ENCODE measurements at places on chromosomes 4 and X. TPM values are rescaled to one million over a fixed set of nuclear protein-coding genes. Genes with fewer than 3 reads are reported as not detected.

The CENPVL2 gene
- not detected for total RNA-seq

The MAGEH1 gene
- 10.3 TPM for total RNA-seq

The COX7B2 gene
- not detected for total RNA-seq

The MTNR1A gene
- not detected for total RNA-seq

The GPC3 gene
- 24.4 TPM for total RNA-seq

The ZRSR2 gene
- 11.2 TPM for total RNA-seq

The EMD gene
- total RNA-seq = 56.3 TPM

The UCP1 gene
- total RNA-seq = not detected

The PLP2 gene
- total RNA-seq = 128 TPM

The GSX2 gene
- total RNA-seq = 0.81 TPM

The FRMPD4 gene
- total RNA-seq = not detected

- no peak for DNase-seq
These were observed 25.7 kb downstream of the USP53 start for GRCh38 chr4:119238068-119238722.

GRCh38 chrX:111411983-111412382, at the start of gene DCX:
Gene DCX (minus strand): TSS chrX:111412192. CDS start chrX:111410398, 1,794 bp downstream.
- no peak for DNase-seq

DNA sequence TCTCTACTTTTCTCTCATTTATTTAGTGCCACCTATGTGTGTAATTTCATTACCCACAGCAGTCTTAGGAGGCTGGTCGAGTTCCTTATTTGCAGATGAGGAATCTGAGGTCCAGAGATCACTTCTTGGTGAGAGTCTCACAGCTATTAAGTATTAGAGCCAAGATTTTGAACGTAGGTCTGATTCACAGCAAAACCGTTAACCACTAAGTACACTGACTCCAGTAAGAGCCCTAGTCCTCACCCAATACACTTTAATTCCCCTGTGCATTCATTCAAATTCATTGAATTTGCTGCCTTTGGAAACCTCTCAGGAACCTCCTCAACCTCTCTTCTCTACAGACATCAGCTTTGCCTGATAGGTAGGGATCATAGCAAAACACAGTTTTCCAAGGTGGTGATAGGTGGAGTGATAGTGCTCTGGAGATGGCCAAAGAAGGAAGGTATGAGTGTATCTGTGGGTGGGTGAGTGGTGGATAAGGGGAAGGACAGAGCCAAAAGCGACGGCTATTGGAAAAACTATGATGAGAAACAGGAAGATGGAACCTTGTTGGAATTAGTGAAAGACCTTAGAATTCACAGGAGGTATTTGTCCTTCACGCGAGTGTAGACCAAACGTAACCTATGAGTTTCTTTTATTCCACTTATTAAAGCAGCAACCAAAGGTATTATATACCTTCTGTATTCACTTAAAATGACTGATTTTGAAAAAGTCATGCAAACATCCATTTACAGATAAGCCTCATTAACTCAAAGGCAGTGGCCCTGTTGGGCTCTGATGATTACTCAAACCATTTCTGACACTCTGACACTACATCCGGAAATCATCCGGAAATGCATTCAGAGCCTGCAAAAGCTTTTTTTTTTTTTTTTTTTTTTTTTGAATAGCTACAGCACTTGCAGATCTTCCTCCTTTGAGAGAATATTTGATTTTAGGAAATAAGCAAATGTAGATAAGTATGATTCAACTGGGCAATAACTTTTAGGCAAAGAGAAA, 6.3 kb downstream of the FMR1 start:
- DNase-seq = no peak

GRCh38 chrX:111854556-111855490, 21.2 kb upstream of the TRPC5OS start:
- DNase-seq = no peak

DNA sequence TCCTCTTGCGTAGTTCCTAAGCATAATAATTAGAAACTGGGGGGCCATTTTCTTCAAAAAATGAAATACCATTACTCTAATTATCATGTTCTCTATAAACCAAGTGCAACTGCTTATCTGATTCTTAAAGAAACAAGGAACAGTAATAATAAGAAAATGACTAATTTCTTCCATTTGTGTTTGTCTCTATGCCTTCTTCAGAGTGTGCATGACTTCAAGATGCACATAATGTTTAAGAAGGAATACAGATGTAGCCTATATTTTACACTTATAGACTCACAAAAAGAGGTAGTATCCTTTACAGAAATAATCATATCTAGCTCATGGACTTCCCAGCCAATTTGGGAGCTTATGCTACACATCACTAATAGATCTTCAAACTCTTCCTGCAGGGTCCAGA, 131.7 kb downstream of the CHRNA9 start:
- DNase-seq = no peak

GRCh38 chrX:136115904-136116297, 31.4 kb upstream of the FHL1 start:
- no peak for DNase-seq

DNA sequence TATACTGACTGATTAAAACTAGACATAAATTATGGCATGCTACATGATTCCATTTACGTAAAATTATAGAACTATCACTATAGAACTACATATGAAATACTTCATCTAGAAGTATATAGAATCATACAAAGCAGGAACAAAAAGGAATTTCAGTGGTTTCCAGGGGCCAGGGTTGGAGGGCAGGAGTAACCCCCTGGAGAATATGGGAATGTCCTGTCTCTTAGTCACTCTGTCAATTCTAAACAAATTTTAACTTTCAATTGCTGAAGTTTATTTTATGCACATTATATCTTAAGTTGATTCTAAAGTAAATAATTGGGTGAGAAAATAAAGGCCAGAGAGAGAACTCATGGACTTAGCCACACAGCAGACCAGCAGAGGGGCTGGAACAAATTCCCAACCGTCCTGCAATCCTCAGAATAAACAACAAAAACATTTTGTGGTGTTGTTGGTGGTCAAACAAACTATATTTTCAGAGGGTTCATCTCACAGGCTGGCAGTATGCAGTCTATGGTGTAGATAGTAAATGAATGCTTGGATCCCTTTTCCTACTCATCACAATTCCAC, 476.9 kb upstream of the SLIT2 start:
- no peak for DNase-seq

- DNase-seq = no peak
These were observed 89.1 kb upstream of the MAP3K15 start for GRCh38 chrX:19604375-19604774.

DNA sequence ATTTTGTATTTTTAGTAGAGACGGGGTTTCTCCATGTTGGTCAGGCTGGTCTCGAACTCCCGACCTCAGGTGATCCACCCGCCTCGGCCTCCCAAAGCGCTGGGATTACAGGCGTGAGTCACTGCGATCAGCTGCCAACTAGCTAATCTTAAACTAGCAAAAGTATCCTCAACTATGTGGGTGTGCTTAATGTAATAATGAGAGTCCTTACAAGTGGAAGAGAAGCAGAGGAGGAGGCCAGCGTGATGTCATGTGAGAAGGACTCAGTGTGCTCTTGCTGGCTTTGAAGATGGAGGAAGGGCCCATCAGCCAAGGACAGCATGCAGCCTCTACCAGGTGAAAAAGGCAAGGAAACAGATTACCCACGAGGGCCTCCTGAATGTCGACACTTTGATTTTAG, 19.6 kb downstream of the SCD5 start:
- peak; percentile 21 for DNase-seq

- no peak for DNase-seq
These were observed 65.5 kb upstream of the FHDC1 start for GRCh38 chr4:152870606-152871005.

DNA sequence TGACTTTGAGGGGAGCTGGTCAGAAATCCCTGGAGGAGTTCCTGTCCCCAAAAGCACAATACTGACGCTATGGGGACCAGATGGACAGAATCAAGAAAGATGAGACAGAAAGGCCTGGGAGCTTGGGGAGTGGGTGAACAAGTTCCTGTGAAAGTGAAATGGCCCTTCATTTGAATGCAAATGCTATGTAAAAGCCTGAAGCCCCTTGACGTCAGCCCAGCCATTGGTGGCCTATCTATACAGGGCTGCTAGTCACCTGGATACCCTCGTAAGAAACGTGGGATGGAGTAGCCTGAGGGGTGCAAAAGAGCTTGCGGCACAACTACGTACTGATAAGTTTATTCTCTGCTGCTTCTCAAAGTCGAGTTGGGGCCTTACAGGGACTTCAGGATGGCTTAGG, at the start of gene CDX4:
TSS of gene CDX4 (plus strand) at position 223 of the 400 bp plus-strand sequence. CDS start 201 bp downstream, outside the sequence.
- DNase-seq = no peak

DNA sequence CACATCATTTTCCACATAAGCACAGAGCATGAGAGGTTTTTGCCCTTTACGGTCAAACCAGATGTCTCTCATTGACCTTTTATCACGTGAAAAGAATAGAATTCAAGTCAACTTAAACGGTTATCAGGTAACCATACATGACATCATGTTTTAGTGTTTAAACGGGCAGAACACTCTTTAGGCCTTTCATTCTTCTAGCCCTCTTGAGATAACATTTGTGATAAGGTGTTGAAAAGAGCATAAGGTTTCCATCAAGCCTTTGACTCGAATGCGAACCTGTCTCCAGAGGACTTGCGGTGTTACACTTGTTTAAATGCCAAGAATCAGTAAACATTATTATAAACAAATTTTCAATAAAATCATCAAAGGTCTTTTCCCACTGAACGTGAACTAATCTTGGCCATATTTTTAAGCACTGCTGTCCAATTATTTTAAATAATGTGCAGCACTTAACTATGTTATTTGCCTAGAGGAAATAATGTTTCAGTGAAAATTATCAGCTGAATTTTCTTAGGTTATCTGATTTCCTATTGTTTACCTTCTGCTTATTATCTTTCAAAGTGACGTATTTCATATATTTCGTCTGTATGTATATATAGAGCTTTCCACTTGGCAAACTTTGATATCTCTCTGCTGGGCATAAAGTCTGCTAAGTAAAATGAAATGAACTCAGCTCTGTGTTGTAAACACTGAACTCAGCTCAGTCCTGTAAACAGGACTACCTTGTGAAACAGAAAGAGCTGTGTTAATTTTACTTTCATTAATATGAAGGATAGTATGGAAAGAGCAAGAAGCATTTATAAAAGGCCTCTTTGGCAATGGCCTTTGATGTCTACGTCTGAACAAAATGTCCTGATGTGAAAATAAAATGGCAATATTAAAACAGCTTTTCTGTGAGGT, 33.3 kb downstream of the TENM3 start:
- no peak for DNase-seq

DNA sequence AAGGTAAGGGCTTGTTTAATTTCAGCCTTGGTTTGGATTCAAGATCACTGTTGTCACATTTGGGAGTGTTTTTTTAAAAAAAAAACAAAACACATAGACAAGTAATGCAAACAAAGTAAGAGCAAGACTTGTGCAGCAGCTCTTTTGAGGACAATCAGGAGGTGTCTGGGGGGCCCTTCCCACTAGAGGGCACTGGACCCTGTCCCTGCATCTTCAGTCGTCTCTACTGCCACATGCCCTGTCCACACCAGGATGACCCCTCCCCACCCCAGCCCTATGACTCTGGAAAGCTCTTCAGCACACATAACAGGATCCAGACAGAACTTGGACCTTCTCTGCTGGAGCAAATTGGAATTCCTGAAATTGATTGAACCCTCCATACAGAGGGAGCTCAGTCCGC, 71.0 kb downstream of the USP46 start:
- DNase-seq = no peak

DNA sequence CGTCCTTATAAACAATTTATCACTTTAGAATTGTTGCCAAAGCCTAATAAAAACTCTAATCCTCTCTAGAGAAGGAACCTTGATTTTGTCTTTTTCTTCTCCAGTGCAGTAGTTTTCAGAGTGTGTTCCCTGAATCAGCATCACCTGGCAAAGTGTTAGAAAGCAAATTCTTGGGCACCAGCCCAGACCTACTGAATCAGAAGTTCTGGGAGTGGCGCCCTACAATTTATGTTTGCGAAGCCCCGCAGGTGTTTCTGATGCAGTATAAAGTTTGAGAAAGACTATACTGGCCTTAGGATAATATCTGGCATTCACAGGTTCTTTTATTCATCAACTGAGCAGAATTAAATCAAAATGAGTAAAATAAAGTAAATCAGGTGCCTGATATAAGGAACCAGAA, 645.8 kb upstream of the ATOH1 start:
- DNase-seq = no peak

DNA sequence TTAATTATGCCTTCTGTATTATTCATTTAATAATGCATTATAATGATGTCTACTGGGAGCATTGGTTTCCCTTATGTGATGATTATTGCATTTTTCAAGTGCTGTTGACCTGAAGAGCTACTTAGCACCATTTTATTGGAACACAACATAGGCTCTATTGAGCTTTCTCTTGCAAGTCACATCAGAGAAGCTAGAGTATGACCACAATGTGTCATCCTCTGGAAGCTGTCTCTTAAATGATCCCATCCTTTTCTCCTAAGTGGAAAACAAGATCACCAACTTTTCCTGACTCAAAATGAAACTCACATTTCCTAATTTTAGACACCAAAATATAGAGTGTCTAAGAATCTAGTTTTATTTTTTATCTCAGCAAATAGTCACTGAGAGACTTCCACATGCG, 1451.9 kb downstream of the PCDH7 start:
- no peak for DNase-seq

DNA sequence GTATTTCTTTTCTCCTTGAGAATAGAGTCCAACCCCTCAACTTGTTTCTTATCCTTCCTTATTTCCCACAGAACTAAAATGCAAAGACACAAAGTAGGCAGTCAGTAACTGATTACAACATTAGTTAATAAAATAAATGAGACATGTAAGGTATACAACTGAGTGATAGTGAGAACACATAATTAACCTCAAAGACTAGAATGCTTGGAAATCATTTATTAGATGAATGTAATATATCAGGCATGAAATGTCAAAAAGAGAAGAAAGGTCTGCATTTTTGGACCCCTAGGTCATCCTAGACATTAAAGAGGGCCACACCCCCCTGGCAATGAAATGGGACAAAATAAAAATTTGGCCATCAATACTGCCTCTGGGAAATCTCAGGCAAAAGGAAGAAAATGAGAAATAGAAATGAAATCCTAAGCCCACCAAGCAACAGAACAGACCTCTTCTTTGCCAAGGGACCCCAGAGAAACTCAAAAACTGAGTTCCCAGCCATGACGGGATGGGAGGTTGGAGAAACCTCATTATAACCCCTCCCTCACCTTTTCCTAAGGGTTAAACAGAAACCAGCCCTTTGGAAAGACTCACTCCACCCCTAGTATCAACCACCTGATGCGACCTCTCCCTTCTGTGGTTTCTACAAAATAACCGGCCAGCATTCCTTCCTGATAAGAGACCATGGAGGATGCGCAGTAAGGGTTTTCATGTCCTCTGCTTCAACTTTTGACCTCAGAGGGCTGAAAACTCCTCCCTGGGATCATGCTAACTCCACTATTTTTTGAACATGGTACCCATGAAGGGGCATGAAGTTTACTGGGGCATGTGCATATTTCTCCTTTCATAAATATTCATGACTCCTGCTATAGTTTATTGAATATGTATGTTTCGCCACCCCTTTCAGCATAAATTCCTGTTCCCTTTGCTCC, 90.0 kb upstream of the EXOC1L start:
- no peak for DNase-seq

- DNase-seq = no peak
These were observed 23.2 kb downstream of the GEMIN8 start for GRCh38 chrX:14006540-14006939.

DNA sequence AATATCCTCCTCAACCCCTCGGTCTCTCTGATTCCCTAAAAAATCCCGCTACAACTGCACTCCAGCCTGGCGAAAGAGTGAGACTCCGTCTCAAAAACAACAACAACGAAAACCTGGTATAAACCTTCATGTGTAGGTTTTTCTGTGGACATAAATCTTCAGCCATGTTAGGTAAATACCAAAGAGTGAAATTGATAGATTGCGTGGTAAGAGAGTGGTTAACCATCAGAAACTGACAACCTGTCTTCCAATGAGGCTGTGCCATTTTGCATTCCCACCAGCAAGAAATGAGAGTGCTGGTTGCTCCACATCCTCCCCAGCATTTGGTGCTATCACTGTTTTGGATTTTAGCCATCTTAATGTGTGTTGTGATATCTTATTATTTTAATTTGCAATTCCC, 10.9 kb downstream of the TBC1D19 start:
- no peak for DNase-seq
